ENCODE measurements at places on chromosomes 7 and 10. TPM values are rescaled to one million over a fixed set of nuclear protein-coding genes. Genes with fewer than 3 reads are reported as not detected.

AQP1 gene
- 151 TPM for polyA plus RNA-seq

ADAM22 gene
- polyA plus RNA-seq = 1.0 TPM

SFRP5 gene
- polyA plus RNA-seq = 0.28 TPM

SPAM1 gene
- not detected for polyA plus RNA-seq

FOXI2 gene
- polyA plus RNA-seq = 0.01 TPM

SNX10 gene
- polyA plus RNA-seq = 1.5 TPM

OLAH gene
- 0.40 TPM for polyA plus RNA-seq

ASB10 gene
- polyA plus RNA-seq = not detected

WNT16 gene
- polyA plus RNA-seq = 0.02 TPM

LRGUK gene
- 0.11 TPM for polyA plus RNA-seq

INA gene
- 0.05 TPM for polyA plus RNA-seq

NPFFR1 gene
- 0.10 TPM for polyA plus RNA-seq

ADRA2A gene
- polyA plus RNA-seq = 19.0 TPM

SPDYE16 gene
- 0.15 TPM for polyA plus RNA-seq

DGKB gene
- polyA plus RNA-seq = 0.77 TPM

MYH16 gene
- polyA plus RNA-seq = not detected

SPDYE5 gene
- not detected for polyA plus RNA-seq

EMX2 gene
- 62.1 TPM for polyA plus RNA-seq

KLF14 gene
- polyA plus RNA-seq = not detected

C10orf62 gene
- not detected for polyA plus RNA-seq

TMEM178B gene
- polyA plus RNA-seq = 0.13 TPM

TMEM130 gene
- 0.34 TPM for polyA plus RNA-seq

HOGA1 gene
- polyA plus RNA-seq = 0.60 TPM

PLEKHA8 gene
- 3.1 TPM for polyA plus RNA-seq

COG5 gene
- 31.2 TPM for polyA plus RNA-seq

GALNT11 gene
- polyA plus RNA-seq = 57.6 TPM

OSBPL3 gene
- 11.3 TPM for polyA plus RNA-seq

PTPN20 gene
- 1.5 TPM for polyA plus RNA-seq

EIF5AL1 gene
- 0.15 TPM for polyA plus RNA-seq

CHST12 gene
- 3.9 TPM for polyA plus RNA-seq

TAS2R41 gene
- not detected for polyA plus RNA-seq

CPN1 gene
- polyA plus RNA-seq = not detected

SEC24C gene
- 32.2 TPM for polyA plus RNA-seq

PSPH gene
- 10.3 TPM for polyA plus RNA-seq
